ENCODE measurements at places on chromosomes 3 and 15.

GRCh38 chr3:58023531-58023930, 15.3 kb downstream of the FLNB start:
- DNase-seq: no peak

GRCh38 chr3:42014458-42014920, 52.6 kb upstream of the ULK4 start:
- DNase-seq: no peak

- no peak for DNase-seq
Observed at GRCh38 chr15:92992720-92993119, 92.6 kb downstream of the CHD2 start.

- no peak for DNase-seq
Observed at GRCh38 chr3:15781637-15782402, 16.0 kb downstream of the ANKRD28 start.

GRCh38 chr15:41061667-41062066, 54.4 kb downstream of the INO80 start:
- no peak for DNase-seq
